ENCODE measurements at places on chromosomes 1 and 21.

GRCh38 chr1:78369546-78369945 lies 121.2 kb upstream of the PTGFR start:
- no peak for DNase-seq

DNA sequence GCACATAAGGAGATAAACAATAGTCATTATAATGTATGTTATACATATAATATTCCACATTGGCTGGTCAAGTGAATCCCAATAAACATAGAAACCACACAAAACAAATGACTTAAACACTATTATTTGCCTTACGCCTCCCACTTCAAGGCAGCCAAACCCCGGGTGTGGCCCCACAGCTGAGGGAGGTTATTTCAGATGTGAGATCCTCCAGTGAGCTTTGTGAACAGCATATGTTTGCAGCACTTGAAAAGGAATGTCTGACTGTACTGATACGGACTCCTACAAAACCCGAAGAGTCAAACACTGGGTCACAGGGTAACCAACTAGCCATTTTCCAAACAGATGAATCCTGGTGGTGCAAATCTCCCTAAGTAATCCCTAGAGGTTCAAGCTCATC lies 27.1 kb upstream of the DISP1 start:
- DNase-seq, result peak; percentile 35

DNA sequence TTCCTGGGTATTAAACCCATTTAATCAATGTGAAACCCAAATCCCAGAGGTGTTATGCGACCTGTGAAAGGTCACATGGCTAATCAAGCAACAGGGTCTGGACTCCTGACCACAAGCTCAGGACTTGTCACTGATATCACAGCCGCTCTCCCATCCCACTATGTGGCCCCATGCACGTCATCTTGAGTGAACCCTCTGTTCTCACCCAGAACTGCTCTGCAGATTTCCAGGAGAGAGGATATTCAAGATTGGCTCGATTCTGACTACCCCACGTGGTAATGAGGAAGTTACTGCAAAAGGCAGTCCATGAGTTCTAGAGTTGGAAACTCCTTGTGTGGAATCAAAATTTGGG lies 173.5 kb upstream of the ETV3 start:
- DNase-seq, result no peak

- DNase-seq, result no peak
Measured at GRCh38 chr1:109134423-109134822, 20.5 kb downstream of the ELAPOR1 start.

DNA sequence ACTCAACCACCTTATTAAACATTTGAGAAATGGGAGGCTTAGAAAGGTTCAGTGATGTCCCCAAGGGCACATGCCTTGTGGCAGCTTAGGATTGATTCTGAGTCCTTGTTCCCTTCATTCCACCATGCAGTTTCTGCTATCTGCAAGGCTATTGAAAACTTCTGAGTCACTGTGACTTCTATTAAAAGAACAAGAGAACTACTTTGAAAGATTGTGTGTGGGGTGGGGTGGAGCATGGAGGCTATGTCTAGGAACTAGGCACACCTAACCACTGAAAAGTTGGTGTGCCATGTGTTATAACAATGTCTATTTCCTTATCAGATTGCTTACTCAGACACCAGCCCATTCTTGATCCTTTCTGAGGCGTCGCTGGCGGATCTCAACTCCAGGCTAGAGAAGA lies 10.8 kb downstream of the MTARC1 start:
- no peak for DNase-seq

- no peak for DNase-seq
Measured at GRCh38 chr1:101605878-101606277, 369.1 kb downstream of the S1PR1 start.
